ENCODE measurements at places on chromosomes 13 and 19. TPM values are rescaled to one million over a fixed set of nuclear protein-coding genes. Genes with fewer than 3 reads are reported as not detected.
A peak's percentile ranks its signal among the peaks of the same experiment; 100 is the strongest.

DNA sequence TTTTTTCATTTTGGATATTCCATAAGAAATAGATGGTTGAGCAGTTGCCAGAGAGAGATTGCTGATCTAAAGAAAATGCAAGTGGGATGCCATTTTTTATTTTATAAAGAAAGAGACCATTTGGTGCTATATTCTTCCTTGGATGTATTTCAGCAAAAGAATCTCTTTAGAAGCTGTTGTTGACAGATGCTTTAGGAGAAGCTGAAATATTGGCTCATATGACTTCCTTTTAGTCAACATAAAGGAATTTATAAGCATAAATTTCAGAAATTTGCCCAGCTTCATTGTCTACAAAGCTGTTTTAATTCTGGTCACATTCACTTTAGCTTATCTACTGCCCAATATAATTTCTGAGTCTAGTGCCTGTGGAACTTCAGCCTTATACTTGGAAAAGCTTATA, 36.9 kb downstream of the POLR1D start:
- DNase-seq = no peak

GRCh38 chr19:44002212-44002565, 568 bp upstream of the ZNF230 start:
- DNase-seq = no peak

DNA sequence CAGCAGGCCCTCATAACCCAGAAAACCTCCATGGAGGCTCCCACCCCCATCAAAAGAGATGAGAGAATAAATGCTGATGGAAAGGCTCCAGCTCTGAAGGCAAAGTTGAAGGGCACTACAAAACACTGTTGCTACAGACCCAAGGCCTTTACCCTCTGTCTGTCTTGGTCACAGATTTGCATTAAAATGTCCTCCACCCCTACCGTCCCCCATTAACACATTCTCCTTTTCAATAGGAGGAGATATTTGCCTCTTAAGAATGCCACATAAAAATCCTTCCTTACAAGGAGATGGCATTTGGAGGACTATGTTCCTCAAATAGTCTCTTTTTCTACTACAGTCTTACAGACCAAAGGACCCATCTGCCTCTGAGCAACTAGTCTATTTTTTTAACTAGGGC, 361.5 kb downstream of the ENOX1 start:
- DNase-seq = no peak

GRCh38 chr13:36788276-36788675, 30.7 kb upstream of the RFXAP start:
- DNase-seq = no peak

DNA sequence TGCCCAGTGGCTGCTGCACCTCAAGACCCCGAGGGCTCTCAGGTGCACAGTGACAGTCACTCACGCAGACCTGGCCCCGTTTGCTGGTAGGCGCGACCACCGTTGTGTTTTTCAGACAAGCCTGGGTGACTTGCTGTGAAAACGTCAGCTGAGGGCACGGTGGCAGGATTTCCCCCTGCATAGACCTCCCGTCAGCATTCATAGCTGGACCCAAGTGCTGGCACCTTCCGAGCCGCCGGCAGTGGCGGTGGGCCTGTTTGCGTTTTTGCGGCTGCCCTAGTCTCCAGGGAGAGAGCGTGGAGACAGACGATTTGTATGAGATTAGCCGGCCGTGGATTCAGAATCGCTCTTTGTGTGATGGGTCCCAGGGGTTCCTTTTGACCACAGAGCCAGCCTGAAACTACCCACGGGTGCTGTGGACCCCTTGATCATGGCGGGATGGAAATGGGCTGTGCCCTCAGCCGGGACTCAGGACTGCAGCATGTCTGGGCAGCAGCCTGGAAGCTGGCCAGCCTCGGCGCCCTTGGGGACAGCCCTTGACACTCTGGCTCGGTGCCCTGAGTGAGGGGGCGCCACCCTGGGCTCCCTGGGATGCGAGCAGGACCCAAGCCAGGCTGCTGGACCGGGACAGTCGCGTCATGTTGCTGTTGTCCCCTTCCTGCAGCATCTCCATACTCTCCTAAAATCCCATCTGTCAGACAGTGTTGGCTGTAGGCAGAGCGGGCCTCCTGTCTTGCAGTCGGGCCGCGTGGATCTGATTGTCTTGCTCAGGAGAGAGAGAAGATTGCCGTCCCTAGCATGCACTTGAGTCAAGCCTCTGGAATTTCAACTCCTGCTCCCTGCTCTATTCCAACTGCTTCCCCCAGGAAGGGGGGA, 8.6 kb downstream of the KDM4B start:
- DNase-seq = no peak

GRCh38 chr19:18745931-18746330, 45.2 kb downstream of the COMP start:
- no peak for DNase-seq

DNA sequence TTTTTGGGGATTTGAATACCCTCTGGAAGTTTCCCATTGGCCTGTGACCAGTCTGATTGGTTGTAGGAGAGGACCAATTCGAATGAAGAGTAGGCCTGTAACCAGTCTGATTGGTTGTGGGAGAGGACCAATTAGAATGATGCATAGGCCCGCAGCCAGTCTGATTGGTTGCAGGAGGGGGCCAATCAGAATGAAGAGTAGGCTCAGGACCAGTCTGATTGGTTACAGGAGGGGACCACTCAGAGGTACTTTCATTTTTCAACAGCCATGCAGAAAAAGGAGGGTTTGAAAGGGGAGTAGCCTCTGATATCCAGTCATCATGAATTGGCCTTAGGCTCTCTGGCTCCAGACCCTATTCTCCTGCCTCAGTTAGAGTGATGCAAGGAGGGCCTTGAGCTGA, 30.4 kb upstream of the SLC1A5 start:
- peak; percentile 48 for DNase-seq

GRCh38 chr13:27472941-27473340, 22.6 kb upstream of the MTIF3 start:
- no peak for DNase-seq

DNA sequence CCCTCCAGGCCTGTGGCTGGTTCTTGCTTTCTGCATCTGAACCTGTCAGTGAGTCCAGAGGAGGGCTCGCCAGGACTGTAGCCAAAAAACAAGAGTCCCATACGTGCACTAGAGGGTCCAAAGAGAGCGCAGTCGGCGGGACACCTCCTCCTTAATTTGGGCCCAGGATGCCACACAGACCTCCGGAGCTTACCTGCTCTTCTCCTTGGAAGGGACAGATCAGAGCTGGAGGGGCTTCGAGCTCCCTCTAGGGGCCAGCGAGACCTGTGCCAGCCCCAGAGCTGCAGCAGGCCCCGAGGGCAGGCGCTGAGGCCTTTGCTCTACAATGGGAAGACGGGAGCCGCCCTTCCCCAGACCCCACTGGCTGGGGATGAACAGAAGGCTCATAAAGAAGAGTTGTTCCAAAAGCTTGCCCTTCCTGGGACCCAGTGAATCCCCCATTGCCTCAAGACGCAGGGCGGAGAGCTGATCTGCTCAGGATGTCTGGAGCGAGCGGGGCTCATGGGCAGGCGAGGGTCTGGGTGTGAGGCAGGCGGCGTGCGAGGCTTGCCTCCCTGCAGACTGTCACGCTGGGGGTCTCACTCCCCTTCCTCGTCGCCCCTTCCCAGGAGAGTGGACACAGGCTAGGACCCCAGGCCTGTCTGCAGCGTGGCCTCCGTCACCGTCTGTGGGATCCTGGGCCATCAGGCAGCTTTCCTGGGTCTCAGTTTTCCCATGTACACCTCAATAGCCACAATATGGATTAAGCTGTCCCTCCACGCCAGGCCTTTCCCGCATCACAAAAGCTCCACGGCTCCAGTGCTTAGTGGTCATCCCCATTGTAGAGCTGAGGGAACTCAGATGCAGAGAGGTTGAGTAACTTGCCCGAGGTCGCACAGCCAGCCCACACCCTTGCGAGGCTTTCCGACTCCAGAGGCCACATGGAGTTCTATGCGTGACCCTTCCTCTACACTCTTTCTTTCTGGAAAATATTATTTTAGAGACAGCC, 46.9 kb upstream of the VSTM2B start:
- peak; percentile 44 for DNase-seq

DNA sequence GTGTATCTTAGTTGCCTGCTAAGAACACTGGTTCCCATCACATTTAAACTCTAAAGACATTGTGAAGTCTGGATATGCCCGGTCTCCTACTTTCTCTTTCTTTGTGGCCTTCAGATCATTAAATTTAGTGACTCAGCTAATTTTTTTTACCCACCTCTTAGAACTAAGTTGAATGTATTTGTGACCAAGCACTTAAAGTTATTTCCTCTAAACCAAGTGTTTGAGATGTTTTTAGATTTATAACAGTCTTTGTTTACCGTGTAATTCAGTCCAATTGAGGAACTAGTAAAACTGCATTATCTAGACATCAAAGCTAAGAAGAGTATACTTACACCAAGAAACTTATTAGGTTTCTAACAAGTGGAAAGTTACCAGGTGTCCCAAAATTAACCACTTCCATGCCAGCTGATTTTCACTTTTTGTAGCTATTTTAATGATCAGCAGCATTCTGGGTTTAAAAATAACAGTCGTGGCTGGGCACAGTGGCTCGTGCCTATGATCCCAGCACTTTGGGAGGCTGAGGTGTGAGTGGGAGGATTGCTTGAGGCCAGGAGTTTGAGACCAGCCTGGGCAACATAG, 53.1 kb downstream of the ARHGAP35 start:
- no peak for DNase-seq

GRCh38 chr13:42153199-42154113, 105.0 kb downstream of the DGKH start:
- DNase-seq = no peak

GRCh38 chr13:107277911-107278310, 710.0 kb upstream of the ARGLU1 start:
- no peak for DNase-seq

- no peak for DNase-seq
Measured at GRCh38 chr13:35812736-35813135, 318.4 kb downstream of the DCLK1 start.

DNA sequence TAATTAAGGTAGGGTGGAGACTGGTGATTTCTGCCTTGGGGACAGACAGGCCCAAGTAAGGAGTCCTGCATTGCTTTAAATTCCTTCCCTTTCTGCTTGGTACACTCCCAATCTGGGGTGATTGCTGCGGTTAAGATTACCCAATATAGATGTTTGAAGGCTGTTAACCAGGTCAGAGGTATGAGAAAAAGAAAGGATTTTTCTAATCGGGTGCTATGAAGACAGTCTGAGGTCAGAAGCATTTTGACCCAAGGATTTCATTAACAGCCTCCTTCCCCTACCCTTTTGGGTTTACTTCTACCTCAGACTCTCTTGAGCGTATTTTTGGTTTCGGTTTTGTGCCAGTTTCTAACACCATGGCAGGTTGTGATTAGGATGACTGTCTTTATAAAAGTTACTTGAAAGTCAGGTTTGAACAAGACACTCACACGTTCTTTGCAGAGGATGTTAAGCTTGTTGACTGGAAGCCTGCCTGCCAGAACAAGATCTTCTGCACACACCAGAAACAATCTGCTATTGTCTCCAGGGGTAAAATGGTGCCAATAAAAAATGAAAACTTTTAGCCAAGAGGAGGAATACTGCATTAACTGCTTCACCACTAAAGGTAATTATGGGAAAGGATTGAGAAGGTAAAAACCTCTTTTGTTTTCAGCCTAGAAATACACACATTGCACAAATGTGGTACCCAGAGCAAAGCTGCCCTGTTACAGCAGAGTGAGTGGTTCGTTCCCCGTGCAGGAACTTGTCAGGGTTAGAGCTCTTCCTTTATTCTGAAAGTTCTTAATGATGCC, 108.8 kb downstream of the NDFIP2 start:
- no peak for DNase-seq

GRCh38 chr19:33291623-33292534, 10.5 kb downstream of the CEBPA start:
- no peak for DNase-seq

- DNase-seq = no peak
Measured at GRCh38 chr13:47139519-47139918, 242.7 kb upstream of the HTR2A start.

DNA sequence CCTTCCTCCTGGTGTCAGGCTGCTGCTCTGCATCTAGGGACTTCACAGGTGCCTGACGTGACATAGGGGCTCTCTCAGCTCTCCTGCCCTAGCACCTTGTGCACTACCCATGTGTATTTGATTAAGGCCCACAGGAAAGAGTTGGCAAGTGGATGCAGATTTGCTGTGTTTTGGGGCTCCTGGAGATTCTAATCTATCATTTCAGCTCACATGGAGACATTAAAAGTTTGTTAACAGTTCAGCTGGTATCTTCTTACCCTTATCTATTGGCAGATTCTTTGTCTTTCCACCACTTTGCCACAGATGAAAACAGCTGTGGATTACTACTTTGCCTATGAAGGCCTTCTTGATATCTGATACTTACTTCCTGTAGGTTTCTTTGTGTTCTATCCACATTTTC, 41.9 kb downstream of the WASF3 start:
- DNase-seq = no peak

- no peak for DNase-seq
Measured at GRCh38 chr13:74117207-74117705, 16.9 kb downstream of the KLF12 start.

GRCh38 chr13:52850396-52851136, 2.1 kb upstream of the PCDH8 start:
- peak; percentile 76 for DNase-seq

DNA sequence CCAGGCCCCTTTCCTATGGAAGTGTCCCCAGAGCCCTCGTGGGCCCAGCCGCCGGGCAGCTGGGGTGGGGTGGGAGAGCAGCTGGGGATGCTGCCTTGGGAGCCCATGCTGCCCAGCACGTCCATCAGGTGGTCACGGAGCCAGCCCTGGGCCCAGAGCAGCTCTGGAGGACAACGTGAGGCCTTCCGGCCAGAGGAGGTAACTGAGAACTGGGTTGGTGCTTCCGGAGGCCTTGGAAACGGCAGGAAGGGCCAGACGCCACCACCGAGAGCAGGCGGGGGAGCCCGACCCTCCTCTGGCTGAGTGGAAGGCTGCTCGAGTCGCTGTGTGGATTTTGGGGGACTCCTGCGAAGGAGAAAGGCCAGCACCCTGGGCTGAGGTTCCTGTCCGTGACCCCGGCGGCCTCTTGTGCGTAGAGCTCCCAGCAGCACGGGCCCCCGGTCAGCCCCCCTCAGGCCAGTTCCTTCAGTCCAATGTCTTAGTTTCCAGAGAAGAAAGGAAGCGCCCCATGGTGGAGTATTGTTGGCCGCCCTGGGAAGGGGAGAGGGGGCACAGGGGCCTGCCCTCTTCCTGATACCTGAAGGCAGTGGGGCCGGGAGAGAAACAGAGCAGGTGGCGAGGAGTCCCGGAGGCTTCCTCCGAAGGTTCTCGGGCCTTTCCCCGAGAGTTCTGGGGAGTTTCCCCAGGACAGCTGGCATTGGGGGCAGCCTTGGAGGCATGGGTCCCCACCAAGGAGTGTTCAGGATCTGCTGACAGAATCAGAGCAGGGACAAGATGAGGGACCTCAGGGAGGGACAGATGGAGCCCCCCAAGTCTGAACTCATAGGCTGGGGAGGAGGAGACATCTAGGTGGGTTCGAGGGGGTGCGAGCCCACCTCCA, 68.8 kb downstream of the MLLT1 start:
- no peak for DNase-seq

- DNase-seq = no peak
Measured at GRCh38 chr19:48378194-48378570, 13.2 kb downstream of the KDELR1 start.

GRCh38 chr13:27014406-27015359, 156.9 kb downstream of the USP12 start:
- no peak for DNase-seq

The CGB5 gene
- total RNA-seq = not detected

The LAIR1 gene
- 4.7 TPM for total RNA-seq

The GGN gene
- 0.51 TPM for total RNA-seq

The DACH1 gene
- 0.09 TPM for total RNA-seq

The FXYD3 gene
- not detected for total RNA-seq

The RXFP2 gene
- not detected for total RNA-seq

The TMEM150B gene
- total RNA-seq = not detected

The CCDC194 gene
- total RNA-seq = 1.6 TPM

The SCN1B gene
- 1.3 TPM for total RNA-seq

The LILRA1 gene
- total RNA-seq = not detected

The ANGPTL8 gene
- total RNA-seq = not detected

The RNF126 gene
- total RNA-seq = 83.0 TPM

The SIAH3 gene
- total RNA-seq = 0.18 TPM

Data from activated CD4-positive, alpha-beta T cell treated with anti-CD3 and anti-CD28 coated beads for 36 hours (primary cell).